IPS DF 19.7 (cell line): ENCODE measurements at places on chromosomes 12 and 14.

DNA sequence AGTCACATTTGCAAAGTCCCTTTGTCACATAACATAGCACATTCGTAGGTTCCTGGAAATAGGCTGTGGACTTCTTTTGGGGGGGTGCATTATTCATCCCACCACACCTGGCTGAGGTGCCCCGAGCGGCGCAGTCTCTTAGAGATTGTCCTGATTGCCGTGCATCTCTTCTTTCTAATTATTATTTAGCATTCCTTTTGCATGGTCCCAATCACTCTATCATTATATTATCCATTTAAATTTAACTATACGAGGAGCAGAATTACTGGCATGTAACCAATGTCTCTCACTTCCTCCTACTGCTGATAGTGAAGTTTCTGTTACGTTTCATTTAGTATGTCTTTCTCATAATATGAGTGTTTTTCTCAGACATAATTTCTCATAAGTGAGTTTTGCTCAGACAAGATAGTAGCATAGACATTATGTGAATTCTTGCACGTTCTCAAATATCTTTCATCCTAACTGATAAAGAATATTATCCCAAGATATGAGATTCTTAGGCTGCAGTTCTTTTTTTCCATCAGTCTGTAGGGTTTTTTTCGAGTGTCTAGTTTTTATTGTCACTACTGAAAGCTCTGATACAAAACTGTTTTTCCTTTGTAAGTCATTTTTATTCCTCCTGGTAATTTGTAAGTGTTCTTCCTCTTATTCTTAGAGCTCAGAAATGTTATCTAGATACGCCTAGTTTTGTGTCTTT lies 444.3 kb downstream of the NELL2 start:
- DNase-seq, result no peak

DNA sequence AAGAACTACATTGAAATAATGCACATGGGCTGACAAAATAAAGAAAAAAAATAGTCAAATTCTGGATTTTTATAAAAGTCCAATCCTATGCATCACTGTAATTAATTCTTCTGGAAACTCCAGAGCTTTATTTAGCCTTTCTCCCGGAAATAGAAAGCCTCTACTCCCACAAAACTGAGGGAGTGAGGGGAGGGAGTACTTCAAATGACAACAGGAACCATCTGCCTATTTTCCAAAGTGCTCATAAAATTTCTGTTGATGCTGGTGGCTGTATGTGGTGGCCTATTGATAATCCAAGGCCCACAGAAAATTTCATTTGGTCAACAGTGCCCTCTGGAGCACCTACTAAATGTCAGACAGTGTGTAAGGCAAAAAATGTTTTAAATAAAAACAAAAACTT lies 64.6 kb downstream of the KIF21A start:
- DNase-seq, result no peak

DNA sequence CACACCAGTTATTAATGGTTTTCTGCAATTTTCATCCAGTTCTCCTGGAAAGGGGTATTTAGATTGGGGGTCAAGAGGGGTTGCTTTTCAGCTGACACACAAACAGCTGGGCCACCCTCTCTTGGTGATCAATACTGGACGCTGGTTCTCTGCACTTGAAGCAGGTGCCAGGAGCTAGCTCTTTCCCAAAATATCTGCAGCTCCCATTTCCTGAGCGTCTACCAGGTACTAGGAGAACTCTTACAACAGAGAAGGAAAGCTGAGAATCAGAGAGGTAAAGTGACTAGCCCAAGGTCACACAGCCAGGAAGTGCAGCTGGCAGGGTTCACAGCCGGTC lies 1.2 kb downstream of the TESC start:
- DNase-seq, result no peak

DNA sequence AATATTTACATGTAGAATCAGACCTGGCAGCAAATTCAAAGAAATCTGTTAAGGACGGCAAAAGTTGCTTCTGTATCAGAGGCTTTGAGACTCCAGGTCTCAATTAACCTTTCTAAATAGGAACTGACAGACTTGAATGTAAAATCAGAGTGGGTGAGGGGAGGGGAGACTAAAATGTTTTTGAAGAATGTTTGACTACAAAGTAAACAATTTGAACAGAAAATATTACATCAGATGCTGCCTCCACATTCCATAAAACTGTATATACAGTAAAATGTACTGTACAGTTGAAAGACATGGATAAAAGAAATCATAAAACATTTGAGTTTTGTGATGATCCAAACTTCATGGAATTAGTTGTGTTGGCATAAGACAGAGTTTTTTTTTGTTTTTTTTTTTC lies 49.5 kb upstream of the POC1B start:
- DNase-seq, result no peak

DNA sequence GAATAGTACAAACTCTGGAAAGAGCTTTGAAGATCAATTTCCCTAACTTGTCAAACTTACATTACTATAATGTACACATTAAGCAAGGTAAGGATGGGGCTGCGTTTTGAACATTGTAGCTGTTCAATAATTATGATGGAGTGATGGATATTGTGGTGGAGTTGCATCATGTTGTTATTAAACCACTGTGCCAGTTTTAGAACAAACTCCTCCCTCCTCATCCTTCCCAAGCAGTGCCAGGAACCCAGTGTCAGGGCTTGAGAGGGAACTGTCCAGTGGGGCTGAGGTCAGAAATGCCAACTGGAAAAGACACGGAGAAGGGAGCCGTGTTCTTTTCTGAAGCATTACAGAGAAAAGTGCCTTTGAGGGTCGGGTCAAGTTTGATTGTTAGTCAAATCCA lies 31.9 kb upstream of the PAPOLA start:
- no peak for DNase-seq

- DNase-seq, result no peak
Observed at GRCh38 chr12:128825835-128826234, 2.1 kb upstream of the SLC15A4 start.

DNA sequence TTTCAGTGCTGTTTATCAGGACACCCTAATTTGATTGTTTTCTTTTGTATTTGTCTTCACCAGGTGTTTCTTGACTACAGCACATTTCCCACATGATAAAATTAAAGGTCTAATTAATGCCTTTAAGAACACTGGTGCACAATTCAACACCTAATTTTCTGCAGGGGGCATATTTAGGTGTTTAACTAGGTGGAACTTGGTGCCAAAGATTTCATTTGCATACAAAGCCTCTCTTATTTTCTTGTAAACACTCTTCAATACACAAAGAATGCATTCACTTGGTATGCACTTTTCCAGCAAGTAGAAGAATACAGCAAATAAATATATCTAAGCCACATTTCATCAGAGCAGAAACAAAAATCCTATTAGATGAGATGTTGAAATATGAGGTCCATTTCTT lies 646.2 kb upstream of the FOXG1 start:
- DNase-seq, result no peak

DNA sequence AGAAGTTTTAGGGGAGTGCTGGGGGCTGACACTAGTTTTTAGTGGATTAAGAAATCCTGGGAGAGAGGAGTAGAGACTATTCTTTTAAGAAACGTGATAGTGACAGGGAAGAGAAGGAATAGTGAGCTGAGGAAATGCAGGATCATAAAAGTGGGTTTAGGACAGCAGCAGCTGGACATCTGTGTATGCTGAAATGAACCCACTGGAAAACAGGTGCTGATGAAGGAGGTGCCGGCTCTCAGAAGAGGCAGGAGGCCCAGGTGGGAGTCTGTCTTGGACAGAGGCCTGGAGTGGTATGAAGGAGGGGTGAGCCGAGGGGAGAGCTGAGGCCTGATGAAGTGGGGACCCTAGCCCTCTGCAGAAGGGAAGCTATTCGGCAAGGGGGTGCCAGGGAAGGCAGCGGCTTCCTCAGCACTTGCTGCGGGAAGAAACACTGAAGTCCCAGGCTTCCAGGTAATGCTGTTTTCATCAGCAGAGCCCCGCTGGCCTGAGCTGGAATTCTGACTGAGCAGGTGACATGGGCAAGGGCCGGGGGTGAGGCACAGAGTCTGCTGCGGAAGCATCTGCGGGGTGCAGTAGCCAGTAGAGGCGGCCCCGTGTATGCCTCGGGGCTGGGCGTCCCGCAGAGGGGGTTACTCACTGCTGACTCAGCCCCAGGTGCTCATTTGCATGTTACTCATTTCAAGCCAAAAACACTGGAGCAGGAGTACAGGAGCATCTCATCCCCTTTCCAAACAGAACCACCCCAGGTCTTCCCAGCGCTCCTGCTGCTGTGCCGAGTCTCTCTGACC lies 89.7 kb downstream of the TMCC3 start:
- DNase-seq, result peak; percentile 47

- DNase-seq, result no peak
Observed at GRCh38 chr12:96824838-96825236, 82.2 kb upstream of the NEDD1 start.

DNA sequence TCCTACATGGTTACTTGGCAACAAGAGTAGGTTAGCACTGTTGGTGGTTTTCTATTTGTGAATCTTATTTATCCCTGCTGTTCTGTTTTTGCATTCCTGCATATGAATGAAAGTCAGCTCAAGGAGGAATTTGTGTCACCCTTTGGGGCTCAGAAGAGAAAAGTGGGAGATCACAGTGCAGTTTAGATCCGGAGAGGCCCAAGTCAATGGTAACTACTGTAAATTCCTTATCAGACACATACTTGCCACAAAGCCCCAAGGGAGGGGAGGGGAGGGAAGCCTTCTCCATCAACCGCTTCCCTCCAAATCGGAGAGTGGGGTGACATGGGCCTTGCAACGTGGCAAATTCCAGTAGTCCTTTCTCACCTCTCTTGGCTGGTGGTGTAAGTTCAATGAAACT lies 15.0 kb downstream of the GSG1 start:
- DNase-seq, result peak; percentile 91

GRCh38 chr14:73167727-73168126 lies 31.4 kb downstream of the PSEN1 start:
- DNase-seq, result no peak

GRCh38 chr14:104373055-104373854 lies 206.3 kb upstream of the C14orf180 start:
- DNase-seq, result no peak

DNA sequence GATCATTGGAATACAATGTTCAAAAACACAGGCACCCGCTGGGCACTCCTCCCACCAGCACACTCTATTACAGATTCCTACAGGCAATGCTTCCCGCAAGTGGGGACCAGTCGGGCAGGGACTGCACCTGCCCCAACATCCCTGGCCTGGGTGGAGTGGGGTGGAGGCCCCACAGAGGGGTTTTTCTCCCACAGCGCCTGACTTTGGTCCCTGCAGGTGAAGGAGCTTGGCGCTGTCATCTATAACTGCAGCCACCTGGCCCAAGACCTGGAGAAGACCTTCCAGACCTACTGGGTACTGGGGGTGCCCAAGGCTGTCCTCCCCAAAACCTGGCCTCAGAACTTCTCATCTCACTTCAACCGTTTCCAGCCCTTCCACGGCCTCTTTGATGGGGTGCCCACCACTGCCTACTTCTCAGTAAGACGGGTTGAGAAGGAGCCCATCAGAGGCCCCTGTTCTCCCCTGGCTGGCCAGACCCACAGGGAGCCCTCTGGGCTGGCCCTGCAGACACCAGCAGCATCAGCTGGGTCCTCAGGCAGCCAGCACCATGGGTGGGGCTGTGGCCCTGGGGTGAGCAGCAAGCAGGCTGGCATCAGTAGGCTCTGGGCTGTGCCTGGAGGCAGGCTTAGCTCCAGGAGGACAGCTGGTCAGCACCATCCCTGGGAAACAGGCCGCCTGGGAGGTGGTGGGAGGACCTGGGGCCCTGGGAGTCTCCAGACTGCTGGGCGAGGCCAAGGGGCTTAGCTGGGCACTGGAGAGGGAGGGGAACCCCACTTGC lies 6.0 kb downstream of the PLD4 start:
- no peak for DNase-seq

GRCh38 chr14:66359500-66359899 lies 126.7 kb upstream of the CCDC196 start:
- DNase-seq, result no peak

- no peak for DNase-seq
Observed at GRCh38 chr14:103105580-103106150, 11.1 kb downstream of the EXOC3L4 start.

GRCh38 chr12:5944688-5945070 lies 380 bp downstream of the ANO2 start:
- DNase-seq, result no peak

GRCh38 chr14:72605096-72605920 lies 288.6 kb downstream of the DPF3 start:
- no peak for DNase-seq

DNA sequence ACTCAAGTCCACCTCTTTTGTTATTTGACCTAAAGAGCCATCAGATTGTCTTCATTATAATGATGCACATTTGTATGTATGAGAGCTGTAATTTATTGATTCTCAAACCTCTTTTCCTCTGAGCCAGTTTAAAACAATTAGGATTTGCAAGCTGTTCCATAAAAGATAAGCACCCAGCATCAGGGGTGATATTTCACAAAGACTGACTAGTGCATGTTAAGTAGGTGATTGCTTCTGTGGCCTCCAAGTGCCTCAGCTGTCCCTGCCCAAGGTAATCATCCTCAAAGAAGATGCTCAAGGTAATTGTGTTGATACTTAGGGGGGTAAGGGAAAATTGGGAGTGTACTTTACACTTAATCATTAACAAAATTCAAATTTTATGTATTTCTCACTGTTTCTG lies 18.2 kb downstream of the CEP128 start:
- no peak for DNase-seq

DNA sequence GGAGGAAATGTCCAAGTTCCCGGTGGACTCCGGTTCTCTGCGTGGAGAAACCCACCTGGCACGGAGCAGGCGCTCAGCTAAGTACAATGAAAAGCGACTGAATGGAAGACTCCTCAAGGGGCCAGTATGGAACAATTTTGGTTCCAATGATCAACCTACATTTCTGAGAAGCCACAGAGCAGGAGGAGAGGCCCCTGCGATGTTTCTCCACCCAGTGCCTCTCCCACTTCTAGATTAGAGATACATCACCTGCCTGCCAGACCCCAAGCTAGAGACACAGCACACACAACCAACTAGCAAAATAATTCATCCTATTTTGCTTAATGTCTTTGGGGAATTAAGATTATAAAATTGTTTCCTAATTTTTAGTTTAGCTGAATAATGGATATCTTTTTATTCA lies 38.8 kb downstream of the ATG14 start:
- DNase-seq, result no peak

GRCh38 chr14:73736842-73737241 lies 22.7 kb upstream of the PNMA1 start:
- DNase-seq, result no peak

DNA sequence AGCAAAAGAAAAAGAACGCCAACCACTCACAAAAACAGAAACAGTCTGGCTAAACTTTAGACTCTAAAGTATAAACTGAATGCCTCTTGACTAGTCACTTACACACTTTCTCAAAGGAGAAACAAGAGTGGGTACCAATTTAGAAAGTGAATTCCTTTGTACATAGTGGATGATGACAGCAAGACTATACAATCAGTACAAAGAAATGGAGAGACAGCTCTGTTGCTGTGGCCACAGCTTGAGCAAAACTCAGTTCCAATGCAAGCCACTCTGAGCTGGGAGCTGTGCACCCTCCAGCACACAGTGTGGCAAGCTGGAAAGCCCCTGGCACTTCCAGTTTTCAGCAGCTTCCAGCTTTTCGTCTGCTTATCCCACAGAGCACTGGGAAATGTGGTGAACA lies 21.7 kb downstream of the NT5DC3 start:
- DNase-seq, result no peak

DNA sequence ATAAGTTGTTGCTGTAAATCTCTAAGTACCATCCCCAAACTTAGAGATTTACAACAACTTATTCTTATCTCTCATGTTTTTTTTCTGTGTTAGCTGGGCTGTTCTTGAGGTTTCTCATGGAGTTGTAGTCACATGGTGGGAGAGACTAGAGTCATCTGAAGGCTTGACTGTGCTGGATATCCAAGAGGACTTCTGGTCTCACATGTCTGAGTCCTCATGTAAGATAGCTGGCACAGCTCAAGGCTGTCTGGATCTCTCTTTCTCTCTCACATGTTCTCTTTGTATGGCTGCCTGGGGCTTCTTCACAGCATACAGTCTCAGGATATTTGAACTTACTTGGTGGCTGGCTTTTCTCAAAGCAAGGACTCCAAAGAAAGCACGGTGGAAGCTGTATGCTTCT lies 63.8 kb downstream of the DACT1 start:
- no peak for DNase-seq
